ENCODE measurements at places on chromosomes 2 and 18.

GRCh38 chr18:64097497-64097896 is 51.4 kb downstream of the LINC00305 start:
- no peak for DNase-seq

- no peak for DNase-seq
These were observed 107.3 kb downstream of the CABYR start for GRCh38 chr18:24246143-24246542.

- DNase-seq = no peak
These were observed 1022.0 kb upstream of the CELF4 start for GRCh38 chr18:38587571-38587970.

GRCh38 chr2:119494163-119494790 is 30.0 kb downstream of the SCTR start:
- DNase-seq = no peak

GRCh38 chr2:205932861-205933260 is 153.1 kb downstream of the INO80D start:
- DNase-seq = no peak

- DNase-seq = no peak
These were observed 40.5 kb downstream of the CYP20A1 start for GRCh38 chr2:203279288-203279687.

- DNase-seq = no peak
These were observed 78.3 kb upstream of the ASB18 start for GRCh38 chr2:236342507-236342906.

GRCh38 chr2:119196301-119197125 is 27.1 kb upstream of the STEAP3 start:
- no peak for DNase-seq

GRCh38 chr2:236833501-236834073 is 252.1 kb upstream of the COPS8 start:
- no peak for DNase-seq

- no peak for DNase-seq
These were observed 44.2 kb upstream of the RAB6D start for GRCh38 chr2:131408207-131408606.

GRCh38 chr2:70442301-70443077 is 111.1 kb downstream of the TGFA start:
- DNase-seq = no peak

DNA sequence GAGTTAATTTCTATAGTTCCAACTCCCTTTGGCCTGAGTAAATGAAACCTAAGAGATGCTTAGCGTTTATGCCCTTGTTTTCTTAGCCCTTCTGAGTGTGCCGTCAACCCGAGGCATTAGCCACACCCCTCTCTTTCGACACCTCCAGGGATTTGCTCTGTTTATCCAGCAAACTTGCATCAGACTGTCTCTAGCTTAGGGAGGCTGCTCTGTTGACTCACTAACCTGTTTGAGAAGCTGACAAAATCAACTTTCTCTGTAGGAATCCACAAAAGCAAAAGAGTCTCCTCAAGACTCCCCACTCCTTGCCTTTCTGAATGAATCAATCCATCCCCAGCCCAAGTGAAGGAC is 317.6 kb downstream of the TNS1 start:
- DNase-seq = peak; percentile 90

GRCh38 chr18:29588446-29589100 is 1411.6 kb upstream of the CDH2 start:
- DNase-seq = no peak

- peak; percentile 64 for DNase-seq
These were observed 215.4 kb upstream of the HNRNPA3 start for GRCh38 chr2:176997074-176997791.

DNA sequence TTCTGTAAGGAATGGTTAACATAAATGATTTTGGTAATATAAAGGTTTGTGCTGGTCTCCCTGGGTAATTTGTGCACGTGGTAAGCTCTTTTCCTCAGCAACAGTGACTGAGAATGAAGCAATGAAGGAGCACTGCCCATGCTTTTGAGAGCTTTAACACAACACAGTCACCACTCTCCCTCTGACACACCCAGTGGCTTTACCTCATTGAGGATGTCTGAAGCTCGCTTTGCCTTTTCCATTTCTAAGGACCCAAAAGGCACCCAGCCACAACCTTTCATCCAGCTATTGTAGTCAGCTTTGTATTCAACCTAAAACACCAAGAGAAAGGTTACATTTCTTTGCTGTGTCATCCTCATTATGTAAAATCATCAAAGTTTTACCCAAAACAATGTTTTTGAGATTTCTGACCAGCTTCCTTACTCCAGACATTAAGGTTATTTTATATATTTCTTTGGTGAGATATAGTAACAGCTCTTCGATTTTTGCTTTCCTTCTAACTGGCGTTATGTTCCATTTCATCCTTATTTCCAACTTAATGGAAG is 51.7 kb downstream of the NEB start:
- DNase-seq = no peak

- DNase-seq = no peak
These were observed 24.3 kb downstream of the PTMA start for GRCh38 chr2:231732604-231733003.

GRCh38 chr18:49170925-49171505 is 220.2 kb upstream of the SMAD7 start:
- DNase-seq = no peak

DNA sequence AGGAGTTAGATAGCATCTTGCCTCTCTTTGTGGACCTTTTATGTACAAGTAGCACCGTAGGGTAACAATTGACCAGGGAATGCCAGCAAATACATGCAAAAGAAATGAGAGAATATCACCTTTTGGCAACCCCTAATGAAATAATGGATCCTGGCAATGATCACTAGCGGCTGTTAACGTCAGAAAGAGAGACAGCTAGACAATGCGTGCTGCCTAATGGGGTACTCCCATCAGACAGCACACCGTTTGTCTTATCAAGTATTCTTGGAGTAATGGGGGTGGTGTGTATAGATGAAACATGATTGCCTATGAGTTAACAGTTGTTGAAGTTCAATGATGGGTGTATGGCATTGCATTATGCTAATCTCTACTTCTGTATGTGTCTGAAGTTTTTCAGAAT is 1.6 kb downstream of the ELAC1 start:
- no peak for DNase-seq

GRCh38 chr2:70656421-70657010 is 102.9 kb upstream of the TGFA start:
- DNase-seq = no peak

GRCh38 chr2:53173698-53174455 is 593.7 kb upstream of the CHAC2 start:
- DNase-seq = no peak

DNA sequence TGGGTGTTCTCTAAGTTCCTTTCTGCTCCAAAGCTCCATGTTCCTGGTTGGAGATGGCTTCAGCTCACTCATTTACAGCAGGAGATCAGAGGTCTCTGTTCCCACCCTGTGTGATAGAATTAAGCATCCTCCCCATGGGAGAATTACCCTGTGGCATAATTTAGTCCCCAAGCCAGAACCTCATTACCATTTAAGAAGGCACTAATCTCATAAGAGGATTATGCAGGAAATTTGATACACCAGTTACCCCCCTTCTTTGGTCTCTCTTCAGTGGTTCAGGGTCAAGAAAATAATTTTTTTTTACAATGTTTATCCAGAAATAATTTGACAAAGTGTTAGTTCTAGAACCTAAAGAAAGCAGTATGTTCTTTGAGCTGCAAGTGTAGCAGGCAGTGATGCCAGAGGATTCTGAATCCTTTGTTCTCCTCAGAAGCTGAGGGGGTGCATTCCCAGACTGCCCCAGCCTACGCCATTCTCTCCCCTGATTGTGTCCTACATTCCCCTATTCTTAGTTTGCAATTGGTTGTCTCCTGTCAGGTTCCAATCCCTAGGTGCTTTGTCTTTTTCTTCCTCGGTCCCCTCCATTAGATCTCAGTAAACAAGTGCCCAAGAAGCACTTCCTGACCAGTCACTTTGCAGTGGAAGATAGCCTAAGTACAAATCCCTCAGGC is 163.6 kb downstream of the PRKCE start:
- no peak for DNase-seq

DNA sequence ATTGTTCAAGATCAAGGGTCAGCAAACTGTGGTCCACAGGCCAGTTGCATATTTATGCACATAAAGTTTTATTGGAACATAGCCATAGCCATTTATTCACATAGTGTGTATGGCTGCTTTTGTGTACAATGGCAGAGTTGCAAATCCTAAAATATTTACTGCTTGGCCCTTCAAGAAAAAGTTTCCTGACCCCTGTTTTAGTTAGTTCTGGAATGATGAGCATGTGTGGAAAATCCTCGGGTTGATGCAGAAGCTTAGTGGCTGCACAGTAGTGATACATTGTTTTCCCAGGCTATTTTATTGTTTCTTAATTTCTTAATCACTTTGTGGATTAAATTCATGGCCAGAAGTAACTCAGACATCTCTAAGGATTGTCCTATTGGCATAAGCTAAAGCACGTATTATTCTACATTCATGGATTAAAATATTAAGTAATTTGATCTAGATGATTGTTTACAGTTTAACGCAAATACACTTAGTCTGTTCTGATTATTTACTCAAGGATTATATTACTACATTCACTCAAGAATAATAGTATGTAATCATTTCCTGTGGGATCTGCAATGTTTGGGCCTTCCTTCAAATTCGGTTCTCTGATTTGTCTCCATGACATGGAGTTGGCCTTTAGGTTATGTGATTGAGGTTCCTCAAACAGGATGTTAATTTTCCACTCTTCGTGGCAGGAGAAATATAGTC is 165.5 kb downstream of the TMEM247 start:
- peak; percentile 59 for DNase-seq

- DNase-seq = no peak
These were observed 83.3 kb downstream of the MALT1 start for GRCh38 chr18:58754544-58755068.

Data from AG04449 (cell line).